ENCODE measurements at places on chromosomes 2 and 18.

GRCh38 chr2:229815342-229815741, 101.0 kb upstream of the DNER start:
- DNase-seq = no peak

DNA sequence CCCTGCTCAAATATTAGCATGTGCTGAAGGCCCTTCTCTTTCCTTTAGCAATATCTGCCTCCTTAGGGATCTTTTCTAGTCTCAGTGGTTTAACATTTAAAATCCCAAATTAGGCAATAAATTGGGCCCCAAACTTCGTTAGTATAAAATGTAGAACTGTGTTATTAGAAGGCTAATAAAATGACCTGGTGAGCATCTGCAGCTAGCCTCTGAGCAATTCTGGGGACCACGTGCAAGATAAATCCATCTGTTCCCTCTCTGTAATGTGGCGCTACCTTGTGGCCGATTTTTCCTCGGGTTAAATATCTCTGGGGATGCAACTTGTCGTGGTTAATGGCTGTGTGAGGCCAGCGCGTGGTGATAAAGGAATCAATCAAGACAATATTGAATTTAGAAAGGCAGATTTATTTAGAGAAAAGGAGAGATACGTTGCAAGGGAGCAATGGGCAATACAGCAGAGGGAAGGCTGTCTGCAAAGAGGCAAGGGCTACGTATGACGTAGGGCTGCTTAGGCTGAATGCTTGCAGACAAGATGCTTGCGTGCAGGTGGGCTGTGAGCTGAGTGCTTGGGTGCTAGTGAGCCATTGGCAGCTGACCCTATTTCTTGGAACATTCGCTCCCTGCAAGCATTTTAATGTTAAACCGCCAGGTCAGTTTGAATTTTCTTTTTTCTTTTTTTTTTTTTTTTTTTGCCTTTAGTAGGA, 18.5 kb upstream of the IL36G start:
- DNase-seq = no peak

DNA sequence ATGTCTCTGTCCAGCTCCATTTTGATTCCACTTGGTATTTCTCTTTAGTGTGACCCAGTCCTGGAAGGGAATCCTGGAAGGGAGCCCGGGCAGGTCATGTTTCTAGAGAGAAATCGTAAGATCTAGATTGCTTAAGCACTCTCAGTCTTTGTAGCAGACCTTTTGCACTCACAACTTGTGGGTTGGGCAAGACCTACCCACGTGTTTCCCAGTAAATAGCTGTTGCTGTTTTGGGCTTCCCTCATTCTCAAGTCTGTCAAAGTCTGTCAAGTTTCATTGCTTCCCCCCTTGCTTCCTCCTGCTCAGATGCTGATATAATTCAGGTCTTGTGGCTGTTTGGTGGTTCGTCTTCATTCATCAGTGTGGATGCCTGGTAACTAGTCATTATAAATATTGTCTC, 17.4 kb upstream of the NEMP2 start:
- DNase-seq = no peak

DNA sequence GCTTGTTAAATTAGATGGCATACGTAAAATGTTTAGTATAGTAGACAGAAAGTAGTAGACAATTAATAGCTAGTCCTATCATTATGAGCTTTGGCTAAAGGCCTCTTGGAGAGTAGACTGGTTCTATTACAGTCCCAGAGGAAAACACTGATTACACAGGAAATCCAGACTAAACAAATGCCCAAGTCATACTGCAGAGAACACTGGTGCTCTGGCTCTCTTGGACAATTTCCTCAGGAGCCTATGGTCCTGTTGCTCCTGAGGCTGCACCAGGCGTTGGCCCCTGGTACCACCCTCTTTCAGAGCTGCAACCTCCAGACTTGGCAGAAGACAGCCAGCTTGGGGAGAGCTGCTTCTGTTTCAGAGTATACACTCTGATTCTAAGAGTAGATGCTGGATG, 41.8 kb downstream of the STAT1 start:
- no peak for DNase-seq

GRCh38 chr2:62409442-62409841, 96.6 kb downstream of the TMEM17 start:
- DNase-seq = no peak

- DNase-seq = no peak
Observed at GRCh38 chr18:61975526-61976326, 82.9 kb upstream of the RNF152 start.

DNA sequence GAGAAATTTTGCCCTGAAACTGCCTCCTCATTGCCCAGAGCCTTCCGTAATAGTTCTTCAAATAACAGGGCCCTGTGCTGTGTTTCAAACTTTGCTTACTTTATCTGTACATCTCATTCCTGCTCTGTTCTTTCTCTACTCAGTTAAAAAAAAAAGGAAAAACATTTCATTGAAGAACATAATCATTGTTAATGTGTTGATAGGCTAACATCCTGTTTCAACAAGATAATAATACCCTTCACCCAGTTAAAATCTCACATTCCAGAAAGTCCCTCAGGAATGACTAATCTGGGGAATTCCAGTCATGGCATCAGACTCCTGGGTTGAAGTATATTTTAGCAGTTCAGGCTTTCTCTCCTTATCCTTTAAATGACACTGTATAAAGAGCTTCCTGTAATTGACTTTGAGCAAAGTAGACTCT, 45.6 kb upstream of the ITGAV start:
- DNase-seq = no peak

All from stimulated activated CD8-positive, alpha-beta memory T cell treated with anti-CD3 and anti-CD28 coated beads, Interleukin-12 subunit alpha, Interleukin-12 subunit beta, amount 100 ng/mL, for 4 hours (primary cell).